Suprapubic skin (tissue), 4 donors: ENCODE measurements at places on chromosomes 3 and 15.

DNA sequence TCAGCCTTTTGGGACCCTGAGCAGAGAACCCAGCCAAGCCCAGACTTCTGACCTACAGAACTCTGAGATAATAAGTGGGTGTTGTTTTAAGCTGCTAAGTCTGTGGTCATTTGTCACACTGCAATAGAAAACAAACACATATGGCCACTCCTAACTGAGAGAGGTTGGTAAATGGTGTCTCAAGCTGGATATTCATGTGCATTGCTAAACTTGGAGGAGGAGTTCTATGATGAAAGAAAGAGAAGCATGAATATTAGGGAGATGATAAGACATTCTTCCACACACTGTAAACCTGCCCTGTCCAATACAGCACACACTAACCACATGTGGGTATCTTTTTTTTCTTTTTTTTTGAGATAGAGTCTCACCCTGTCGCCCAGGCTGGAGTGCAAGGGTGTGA, 27.8 kb upstream of the UBL7 start:
- no peak for DNase-seq

DNA sequence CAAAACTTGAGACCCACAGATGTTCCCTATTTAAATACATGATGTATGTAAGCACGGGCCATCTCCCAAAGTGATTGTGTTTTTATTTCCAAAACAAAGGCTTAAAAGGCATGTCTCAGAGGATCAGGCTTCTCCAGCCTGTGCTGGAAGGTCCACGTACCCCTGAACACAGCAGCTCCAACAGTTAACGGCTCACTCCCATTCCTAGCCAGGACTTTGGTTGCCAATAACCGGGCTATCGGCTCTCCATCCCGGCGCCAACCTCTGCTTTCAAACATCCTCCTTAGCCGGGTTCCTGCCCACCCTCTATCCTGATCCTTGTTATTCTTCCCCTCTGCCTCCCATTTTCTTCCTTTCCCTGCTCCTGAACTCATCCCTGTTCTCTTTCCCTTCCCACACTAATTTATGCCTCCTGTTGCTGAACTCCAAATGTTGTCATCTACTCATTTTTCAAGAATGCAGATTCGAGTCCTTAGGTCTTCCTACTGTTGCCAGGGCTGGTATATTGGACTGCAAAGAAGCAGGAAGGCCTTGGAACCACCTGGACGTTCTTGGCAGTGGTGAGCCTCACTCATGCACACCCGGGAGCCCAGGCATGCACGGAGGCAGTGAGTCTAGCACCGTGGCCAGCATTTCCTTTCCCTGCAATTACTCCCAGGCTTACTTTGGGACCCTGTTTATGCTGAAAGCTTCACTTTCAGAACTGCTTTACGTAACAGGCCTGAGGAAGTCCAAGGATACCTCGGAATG, 128.4 kb upstream of the RAD18 start:
- no peak for DNase-seq

- no peak for DNase-seq
These were observed 22.1 kb downstream of the ALDH1L1 start for GRCh38 chr3:126158016-126158911.

DNA sequence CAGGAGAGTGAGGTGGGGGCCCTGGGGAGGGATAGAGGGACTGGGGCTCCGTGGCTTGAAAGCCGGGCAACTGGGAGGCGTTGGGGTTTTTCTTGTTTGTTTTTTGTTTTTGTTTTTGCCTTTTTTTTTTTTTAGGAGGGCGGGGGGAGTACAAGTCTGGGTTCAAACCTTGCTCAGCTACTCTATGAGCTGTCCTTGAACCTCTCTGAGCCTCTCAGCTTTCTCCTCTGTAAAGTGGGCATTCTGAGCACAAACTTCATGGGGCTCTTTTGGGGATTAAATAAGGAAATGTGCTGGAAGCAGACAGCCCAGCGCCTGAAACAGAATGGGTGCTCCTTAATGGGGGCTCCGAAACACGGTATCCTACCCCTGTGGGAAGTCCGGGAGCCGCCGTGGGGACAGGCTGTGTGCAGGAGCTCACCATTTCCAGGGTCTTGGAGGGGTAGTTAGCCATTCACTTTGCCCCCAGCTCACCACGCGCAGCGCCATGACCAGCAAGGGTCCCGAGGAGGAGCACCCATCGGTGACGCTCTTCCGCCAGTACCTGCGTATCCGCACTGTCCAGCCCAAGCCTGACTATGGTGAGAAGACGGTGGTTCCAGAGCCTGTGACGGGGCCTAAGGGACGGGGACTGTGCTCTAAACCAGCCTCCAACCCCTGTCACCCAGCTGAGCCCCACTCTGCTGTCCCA, 388 bp downstream of the ACY1 start:
- DNase-seq = no peak

- no peak for DNase-seq
These were observed 203.3 kb downstream of the TP63 start for GRCh38 chr3:189834462-189834861.

DNA sequence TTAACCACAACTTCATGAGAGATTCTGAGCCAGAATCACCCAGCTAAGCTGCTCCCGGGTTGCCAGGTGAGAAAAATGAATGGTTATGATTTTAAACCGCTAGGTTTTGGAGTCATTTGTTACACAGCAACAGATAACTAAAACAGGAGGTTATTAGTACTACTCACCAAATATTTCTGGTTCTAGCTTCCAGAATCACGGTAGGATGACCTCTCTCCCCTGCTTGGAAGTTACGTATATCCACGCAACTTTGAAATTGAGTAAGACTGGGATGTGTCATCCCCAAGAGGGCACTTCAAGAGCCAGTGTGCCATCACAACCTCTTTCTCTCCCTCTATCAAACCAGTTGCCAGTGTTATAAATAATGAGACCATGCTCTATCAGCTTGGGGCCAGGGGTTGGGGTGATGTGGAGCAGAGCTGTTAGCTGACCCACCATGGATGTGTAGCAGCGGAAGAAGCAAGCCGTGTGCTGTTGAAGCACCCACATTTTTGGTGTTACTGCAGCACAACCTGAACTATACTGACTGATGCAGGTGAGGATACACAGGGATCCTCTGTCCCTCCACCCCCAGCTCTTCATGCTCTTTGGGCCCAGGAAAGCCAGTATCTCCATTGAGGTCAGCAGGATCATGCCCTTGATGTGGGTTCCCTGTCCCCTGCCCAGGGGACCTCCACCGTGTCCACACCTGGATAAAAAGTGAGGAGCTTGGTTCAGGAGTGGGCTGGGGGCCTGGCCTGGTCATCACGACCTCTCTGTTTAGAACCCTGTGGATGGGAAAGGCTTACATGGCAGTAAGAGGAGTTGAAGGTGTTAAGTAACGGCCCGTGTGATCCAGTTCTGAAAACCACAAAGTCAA, 19.4 kb upstream of the ALDH1A3 start:
- DNase-seq = no peak

DNA sequence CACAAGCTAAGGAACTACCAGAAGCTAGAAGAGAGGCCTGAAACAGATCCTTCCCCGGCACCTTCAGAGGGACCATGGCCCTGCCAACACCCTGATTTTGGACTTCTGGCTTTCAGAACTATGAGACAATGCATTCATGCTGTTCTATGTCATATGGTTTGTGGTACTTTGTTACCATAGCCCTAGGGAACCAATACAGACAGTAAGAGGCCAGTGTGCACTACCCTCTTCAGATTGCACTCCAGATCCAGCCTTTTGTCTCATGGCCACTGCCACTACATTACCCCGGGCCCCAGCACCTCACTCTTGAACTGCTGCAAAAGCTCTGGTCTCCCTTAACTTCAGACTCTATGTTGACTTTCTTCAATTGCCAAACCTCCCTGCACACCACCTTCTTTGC, 24.0 kb downstream of the AAGAB start:
- DNase-seq = no peak

- DNase-seq = no peak
These were observed 58.4 kb upstream of the ABHD17C start for GRCh38 chr15:80636675-80637074.

DNA sequence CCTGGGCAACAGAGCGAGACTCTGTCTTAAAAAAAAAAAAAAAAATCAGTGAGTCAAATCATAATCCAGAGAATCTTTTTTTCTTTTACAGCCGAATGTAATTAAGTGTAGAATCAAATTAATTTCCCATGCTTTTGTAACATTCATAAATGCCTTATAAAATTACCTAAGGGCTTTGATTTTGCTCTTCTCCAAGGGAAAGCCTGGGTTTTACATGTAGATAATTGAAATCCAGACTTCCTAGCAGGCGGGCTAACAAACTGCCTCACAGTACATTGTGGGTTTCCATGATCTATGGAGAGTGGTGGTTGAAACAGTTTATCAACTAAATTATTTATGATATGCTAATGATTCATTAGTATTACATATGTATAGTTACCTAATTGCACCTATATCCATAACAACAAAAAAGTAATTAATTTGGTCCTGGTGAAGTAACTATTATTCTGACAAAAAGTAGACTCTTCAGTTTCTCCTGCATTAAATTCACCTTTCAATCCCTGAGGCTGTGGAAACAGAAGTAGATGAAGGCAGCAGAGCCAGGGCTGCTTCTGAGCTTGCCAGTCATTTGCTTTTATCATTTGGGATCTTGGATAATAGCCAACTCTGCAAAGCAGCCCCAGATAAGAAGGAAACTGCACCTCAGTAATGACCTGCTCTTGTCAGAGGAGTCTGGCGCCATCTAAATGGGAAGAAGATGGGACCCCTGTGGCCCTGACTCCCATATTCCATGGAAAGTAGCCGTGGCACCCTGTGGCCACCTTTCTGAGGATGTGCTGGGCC, 9.5 kb downstream of the CCR9 start:
- DNase-seq = no peak

GRCh38 chr3:50525987-50526386, 22.6 kb upstream of the CACNA2D2 start:
- DNase-seq = no peak

GRCh38 chr15:25691544-25692430, 171.3 kb downstream of the ATP10A start:
- peak; percentile 51 for DNase-seq

- no peak for DNase-seq
These were observed 2.2 kb downstream of the MBNL1 start for GRCh38 chr3:152270937-152271336.

GRCh38 chr3:154095832-154096421, 25.3 kb upstream of the ARHGEF26 start:
- DNase-seq = no peak

DNA sequence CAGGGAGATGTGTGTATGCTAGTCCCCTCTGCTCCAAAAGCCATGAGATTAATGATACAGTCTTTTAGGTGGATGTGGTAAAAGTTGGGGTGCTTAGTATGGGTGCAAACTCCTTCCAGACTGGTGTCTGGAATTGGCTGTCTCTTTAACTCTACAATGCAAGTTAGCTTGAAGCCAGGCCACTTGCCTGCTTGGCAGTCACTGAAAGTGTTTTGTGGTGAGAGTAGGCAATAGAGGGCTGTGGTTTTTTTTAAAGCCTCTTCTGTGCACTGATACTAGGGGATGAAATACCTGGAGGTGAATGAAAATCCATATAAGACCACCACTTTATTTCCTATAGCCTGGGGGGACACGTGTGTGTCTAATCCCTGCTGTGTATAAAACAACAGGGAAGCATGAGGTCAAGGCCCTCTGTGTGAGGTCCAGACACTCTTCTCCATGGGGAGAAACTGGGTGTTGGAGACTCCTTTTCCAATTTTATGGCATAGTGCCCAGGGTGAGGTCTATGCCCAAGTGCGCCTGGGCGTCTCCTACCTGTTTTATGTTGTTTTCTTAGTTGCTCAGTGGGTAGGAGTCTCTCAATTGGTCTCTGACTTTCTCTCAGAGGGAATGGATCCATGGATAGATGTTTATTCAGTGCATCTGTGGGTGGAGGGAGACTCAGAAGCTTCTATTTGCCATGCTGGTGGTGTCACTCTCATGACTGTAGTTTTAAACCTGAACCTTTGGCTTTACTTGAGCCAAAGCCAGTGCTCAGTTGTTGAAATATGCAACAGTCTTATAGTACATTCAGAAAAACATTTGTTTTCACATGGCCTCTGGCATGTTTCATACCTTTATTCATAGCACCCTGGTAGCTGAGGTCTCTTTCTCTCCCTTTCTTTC, 327.8 kb upstream of the ATP11B start:
- no peak for DNase-seq

DNA sequence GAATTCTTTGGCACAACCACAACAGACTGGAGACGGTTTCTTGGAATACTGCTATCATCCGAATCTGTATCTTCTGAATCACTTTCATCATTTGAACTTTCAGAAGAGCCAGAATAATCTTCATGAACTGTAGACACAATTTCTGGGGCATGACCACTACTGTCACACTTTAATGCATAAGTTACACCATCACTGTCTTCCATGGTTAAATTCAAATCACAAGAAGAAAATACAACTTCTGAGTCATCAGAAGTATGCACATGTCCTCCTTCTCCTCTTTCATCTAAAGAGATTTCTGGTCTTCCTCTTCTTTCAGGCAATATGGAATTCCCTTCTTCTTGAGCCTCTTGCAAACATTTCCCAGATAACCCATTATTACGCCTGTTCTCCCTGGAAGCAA, 42.5 kb downstream of the SETD2 start:
- DNase-seq = no peak

- DNase-seq = no peak
These were observed 81.2 kb downstream of the ANP32A start for GRCh38 chr15:68739390-68740080.

GRCh38 chr3:7382293-7383010, 521.5 kb downstream of the GRM7 start:
- no peak for DNase-seq

- no peak for DNase-seq
These were observed 83.7 kb downstream of the ETV5 start for GRCh38 chr3:186025161-186025560.

DNA sequence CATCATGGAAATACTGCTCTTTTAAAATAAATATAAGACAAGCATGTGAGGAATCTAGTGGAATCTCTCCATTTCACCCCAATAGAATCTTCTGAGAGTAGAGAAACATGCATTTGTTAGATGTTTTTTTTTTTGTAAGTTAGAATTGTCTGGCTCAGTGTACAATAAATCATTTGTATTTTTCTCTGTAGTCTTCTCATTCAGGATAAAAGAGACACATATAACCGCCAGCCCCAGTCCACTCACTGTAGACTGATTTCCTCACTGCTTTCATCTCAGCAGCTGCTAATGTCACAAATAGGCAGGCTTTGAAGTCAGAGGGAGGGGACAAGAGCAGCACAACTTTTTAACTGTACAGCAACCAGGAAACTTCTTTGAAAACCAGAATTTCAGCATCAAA, 140.2 kb upstream of the RBMS3 start:
- DNase-seq = no peak

GRCh38 chr3:159766563-159767185, 222.0 kb upstream of the IL12A start:
- no peak for DNase-seq

GRCh38 chr3:116103868-116104530, 341.3 kb downstream of the LSAMP start:
- DNase-seq = no peak
